Cerebellar nuclear complex (tissue), 1 donor: ENCODE measurements at places on chromosomes 1 and 21.

GRCh38 chr1:47764461-47765046 lies 232.6 kb downstream of the TRABD2B start:
- no peak for DNase-seq

DNA sequence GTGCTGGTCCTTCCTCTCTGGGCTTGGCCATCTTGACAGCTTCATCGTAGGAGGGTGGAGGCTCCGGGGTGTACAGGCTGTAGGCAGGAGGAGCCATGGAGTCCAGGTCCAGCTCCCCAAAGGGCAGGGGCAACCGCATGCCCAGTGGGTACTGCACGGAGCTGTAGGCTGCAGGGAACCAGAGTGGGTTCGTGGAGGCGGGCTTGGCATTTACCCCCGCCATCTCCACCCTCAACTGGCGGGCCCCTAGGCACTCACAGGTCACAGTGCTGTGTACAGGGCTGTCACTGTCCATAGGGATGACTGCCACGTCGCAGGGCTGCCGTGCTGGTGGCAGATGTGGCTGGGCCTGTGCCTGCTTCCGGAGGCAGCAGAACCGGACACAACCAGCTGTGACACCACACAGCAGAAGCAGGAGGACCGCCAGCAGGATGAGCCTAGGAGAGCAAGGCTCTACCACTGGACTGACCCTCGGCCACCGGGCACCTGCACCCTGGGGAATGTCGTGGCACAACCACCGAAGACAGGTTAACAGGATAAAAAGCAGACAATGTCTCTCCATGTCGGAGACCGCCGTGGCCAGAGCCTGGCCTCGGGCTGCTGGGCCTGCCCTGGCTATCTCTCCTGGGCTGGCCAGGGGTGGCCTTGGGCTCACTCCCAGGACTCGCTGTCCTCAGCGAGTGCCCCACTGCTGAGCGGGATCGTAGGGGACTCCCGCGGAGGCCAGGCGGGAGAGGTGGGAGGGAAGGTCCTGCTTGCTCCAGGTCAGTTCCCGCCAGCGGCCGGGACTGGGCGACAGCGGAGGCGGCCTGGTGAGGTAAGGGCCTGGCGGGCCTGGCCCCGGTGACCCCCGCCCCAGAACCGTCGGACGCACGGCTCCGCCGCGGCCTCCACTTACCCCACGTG lies 831 bp downstream of the TMEM52 start:
- no peak for DNase-seq

- no peak for DNase-seq
Observed at GRCh38 chr1:231584117-231584516, 42.5 kb upstream of the DISC1 start.

- DNase-seq: no peak
Observed at GRCh38 chr1:30908696-30909364, at the start of gene SDC3. Gene SDC3 (minus strand): TSS chr1:30908758. CDS start chr1:30908586, 172 bp downstream.

DNA sequence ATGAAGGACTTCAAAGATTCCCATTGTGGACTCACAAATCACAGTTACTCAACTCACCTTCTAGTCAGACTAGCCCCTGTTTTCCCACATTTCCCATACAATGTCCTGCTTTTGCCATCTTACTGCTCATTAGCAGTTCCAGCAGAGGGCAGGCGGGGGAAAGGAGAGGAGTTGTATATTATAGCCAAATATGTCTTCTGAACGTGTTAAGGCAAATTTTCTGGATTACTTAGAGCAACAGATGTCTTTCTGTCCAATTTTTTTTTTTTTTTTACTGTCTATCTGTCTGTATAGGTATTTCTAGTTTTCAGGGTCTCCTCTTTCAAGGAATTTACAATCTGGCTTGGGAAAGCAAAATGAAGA lies 29.9 kb upstream of the DDAH1 start:
- no peak for DNase-seq

DNA sequence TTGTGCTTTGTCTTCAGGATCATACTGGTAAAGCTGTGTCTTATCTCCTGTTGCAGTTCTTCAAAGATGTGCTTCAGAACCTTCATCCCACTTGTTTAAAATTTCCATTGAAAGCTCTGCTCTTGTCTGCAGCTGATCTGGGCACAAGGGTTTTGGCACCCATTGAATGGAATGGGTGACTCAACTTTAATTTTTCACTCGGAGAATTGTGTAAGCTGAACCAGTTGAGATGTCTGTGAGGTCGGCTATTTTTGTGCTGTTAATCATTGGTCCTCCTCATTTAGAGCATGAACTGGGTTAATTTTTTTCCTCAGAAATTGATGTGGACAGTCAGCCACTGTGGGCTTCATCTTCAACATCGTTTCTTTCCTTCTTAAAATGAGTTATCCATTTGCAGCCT lies 252.1 kb downstream of the TM2D1 start:
- DNase-seq: no peak

DNA sequence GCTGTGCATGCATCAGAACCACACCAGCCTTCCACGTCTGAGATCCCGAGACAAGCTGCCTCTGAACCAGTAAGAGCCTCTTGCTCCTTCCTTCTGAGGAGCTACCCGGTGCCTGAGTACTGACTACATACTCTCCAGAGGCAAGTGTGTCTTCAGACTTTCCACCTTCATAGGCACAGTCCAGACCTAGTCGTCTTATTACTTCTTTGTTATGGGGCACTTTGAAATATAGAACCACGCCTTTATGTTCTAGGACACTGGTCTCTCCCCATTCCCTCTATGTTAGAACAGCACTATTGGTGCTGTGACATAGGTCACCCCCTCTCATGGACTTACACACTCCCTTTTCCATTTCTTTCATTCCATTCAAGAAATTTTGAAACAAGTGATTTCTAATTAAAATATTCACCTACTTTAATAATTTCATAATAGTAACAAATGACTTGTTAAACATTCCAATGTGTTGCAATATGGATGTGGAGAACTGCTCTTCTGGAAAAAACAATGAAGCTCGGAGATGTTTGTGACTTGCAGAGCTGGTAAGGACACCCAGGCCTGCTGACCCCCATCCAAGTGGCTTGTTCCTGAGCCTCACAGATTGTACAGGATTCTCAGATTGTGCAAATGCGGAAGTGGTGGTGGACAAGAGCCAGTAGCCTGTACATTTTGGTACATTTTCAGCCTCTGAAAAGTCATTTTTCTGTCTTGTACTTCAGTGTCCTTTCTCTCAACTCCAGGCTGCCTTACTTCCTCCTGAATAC lies 76.1 kb upstream of the SIPA1L2 start:
- no peak for DNase-seq

DNA sequence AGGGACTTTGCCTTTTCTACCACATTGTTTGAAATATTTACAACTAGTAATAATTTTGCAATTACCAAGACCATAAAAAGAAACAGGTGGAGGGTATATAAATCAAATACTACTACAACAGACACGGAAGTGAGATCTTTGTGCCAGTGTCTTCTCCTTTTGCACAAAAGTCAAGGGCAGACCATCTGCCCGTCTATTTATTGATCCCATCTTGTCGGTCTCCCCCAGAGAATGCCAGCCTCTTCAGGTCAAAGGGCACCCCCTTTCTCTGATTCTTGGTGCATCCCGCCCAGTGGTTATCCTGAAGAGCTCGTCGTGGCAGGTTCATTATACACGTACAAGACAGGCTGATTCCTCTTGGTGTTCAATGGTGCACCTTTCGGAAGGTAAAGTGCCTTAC lies 4.8 kb upstream of the PDE9A start:
- no peak for DNase-seq

DNA sequence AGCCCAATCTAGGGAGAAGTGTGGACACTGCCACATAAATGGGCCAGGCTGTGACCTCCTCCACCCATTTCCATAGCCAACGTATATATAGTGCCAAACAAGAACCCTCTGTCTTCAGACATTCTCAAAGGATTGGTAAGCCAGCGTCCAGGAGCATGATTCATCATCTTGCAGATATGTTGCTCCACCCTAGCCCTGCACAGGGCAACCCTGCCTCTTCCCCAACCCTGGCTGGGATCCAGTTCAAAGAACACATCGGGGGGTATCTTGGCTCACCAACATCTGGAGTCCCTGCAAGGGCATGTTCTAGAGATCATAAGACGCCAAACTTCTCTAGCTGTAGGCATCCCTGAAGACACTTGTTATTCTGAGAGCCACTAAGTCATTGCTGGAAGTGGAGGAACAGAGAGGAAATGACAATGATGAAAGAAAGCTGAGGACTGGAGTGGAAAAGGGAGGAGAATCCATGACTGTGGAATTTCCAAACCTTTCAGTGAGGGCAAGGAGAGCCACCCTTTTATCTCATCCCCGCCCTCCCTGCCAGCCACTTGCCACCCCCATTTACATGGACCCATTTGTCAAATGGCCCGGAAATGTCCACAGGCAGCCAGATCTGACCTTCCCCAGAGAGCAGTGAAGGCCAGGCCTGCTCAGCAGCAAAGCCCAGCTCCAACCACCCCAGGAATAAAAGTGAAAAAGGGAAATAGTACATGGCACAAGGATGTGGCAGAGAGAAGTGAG lies 144.1 kb upstream of the CTTNBP2NL start:
- DNase-seq: no peak

DNA sequence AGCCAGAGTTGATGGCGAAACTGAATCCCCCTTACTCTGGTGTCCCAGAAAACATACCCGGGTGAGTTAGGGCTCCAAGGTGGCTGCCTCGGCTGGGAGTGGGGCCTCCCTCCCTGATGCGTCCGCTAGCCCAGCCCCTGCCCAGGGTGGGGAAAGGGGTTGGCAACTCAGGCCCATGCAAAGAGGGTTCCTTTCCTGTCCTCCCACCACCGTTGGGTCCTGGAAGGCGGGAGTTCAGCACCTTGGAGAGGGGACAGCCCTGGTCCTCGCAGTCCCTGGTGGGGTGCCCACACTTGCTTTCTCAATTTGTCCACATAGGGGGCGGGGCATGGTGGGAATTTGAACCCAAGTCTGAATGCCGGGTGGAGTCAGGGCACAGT lies 6.1 kb downstream of the SRM start:
- DNase-seq: no peak
